ENCODE measurements at places on chromosomes 7 and 10.

DNA sequence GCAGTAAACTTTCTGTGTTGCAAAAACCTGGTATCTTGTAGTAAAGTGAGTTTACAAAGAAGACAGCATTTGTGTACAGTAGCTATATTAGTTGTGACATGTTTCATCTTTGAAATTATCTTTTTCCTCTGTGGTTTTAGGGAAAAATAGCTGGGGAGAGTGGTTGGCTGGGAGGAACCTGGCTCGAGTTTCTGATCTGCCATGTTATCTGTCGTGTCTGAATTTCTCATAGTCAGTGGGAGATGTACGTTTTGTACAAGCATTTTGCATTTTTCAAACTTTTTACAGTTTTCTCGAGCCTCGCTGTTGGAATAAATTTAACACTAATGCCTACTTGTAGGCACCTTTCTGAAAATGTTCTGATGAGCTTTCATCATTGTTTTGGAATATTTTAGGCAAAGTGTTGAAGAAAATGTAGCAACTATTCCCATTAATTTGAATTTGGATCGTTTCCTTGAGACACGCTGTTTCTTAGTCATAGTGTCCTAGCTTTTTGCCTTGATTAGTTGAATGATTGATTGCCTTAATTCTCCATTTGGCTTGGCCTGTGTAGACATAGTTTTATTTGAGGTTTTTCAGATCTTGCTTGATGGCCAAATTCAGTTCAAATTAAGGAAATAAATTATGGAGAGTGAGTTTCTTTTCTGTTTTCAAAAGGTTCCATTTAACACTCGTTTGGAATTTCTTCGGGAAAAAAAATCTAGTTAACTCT is 65.1 kb downstream of the CAMK1D start:
- DNase-seq, result no peak

DNA sequence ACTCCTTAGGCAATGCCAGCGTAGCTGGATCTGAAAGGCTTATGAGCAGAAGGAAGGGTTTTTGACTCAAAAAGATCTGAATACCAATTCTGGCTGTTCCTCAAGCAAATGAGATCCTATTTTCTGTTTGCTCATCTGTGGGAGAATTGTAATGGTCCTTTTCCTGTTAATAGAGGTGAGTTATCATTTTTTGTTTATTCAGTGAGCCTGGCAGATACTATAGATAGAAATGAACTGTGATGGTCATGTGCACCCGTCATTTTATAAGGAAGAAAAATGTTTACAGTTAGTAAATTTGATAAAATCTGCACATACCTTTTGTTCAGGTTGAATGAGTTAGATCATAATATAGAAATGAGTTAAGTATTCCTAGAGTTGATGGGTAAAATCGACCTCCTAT is 97.7 kb downstream of the ACTR3B start:
- no peak for DNase-seq

DNA sequence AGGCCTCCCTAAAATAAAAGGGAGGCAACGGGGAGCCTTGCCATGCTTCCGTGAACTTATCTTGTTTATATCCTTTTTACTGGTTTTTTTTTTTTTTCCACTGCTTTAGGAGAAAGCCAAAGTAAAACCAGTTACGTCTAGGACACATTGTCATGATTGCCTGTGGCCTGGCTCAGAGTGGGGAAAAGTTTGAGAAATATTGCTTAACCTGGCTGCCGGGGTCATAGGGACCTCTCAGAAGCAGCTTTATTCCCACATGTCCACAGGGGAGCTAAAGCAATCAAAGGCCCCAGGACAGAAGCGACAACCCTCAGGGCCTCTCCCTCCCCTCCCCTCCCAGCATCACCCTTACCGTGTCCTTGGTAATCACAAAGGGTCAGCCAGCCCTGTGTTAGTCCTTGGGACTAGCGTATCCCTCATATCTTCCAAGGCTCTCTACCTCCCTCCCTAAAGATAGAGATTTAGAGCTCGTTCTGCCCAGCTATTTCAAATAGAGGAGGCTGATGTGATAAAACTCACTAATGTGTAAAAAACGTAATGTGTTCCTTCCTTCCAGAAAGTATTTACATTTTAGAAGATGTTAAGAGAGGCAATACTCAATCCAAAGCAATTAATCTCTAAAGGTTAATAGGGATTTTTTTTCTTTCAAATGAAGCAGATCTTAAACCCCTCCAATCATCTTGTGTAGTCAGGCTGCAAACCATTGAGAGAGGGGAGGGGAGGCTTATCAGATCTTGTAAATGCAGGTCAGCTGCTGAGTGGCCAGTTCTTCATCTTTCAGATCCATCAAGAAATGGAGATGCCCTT is 64.8 kb upstream of the PRKAR2B start:
- no peak for DNase-seq

DNA sequence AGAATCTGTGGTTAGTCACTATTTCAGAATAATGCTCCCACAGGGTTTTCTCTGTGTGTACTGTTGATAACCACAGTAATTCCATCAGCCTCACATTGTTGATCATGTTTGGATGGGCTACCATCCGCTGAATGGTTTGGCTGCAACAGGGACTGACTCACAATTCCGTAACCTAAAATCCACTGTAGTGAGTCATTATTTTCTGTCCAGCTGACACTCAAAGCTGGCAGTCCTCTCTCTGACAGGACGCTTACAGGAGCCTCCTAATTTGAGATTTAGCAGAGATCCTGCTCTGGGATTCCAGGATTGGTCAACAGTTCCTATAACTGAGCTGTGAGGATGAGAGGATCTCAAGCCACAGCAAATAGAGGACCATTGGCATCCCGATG is 32.7 kb downstream of the VWA2 start:
- peak; percentile 95 for DNase-seq

DNA sequence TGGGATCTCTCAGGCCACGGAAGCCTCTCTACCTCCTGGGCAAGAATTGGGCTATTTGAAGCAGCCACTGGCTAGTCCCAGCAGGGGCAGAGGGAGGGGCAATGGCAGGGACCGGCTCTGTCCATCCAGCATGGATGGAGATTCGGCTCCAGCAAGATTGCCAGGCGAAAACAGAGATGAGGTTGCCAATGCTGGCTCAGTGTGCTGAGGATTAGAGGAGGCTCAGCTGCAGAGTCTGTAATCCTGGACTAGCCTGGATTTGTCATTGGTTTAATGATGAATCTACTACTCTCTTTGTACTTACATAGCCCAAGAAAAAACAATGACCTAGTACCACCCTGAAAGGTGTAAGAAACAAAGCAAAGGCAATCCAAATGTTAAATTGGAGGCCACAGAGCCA is 112.2 kb upstream of the PDCD4 start:
- no peak for DNase-seq

Measured in myocyte (in vitro differentiated cells).